NCI-H1105 treated with DMSO at 0.1 percent for 48 hours (cell line): ENCODE measurements at places on chromosomes 1 and 21.

- no peak for DNase-seq
Observed at GRCh38 chr21:26406526-26406925, 166.6 kb downstream of the CYYR1 start.

GRCh38 chr1:180639871-180640270 is 8.0 kb downstream of the XPR1 start:
- DNase-seq: no peak

DNA sequence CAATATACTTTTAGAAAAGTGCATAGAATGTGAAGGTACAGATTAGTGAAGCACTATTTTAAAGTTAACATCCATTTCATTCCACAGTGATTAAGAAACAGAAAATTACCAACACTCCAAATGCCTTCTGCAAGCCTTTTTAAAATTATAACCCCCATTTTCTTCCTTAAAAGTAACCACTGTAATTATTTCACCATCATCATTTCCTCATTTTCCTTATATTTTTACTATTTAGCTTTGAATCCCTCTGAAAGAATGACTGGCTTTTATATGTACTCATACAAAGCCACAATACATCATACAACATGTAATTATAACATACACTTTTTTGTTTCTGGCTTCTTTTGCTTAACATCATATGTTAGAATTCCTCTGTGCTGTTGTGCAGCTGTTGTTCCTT is 6.5 kb upstream of the NEGR1 start:
- DNase-seq: no peak

DNA sequence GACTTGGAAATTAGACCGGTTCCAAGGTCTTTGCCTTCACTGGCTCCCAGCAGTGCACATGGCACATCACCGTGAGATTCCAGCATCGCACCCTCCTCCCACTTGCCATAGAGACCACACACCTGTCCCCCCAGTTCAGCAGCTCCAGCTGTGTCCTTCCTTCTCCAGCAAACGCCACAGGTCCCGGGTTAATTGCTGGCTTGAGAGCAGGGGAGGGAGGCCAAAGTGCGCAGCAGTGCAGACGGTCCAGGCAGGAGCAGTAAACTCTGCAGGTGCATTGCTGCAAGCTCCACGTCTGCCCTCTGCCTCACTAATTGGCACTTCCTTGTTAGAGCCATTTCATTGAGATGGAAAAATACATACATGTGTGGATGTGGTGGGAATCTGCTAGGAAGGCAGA is 65.3 kb downstream of the KLHDC7A start:
- no peak for DNase-seq
